ENCODE measurements at places on chromosomes 16 and 17. TPM values are rescaled to one million over a fixed set of nuclear protein-coding genes. Genes with fewer than 3 reads are reported as not detected.

Gene ADAD2
- total RNA-seq = not detected

Gene CACNG4
- total RNA-seq = not detected

Gene CRYM
- total RNA-seq = not detected

Gene CD300LB
- not detected for total RNA-seq

Gene SPATA32
- not detected for total RNA-seq

Gene ACSM2B
- total RNA-seq = 0.38 TPM

DNA sequence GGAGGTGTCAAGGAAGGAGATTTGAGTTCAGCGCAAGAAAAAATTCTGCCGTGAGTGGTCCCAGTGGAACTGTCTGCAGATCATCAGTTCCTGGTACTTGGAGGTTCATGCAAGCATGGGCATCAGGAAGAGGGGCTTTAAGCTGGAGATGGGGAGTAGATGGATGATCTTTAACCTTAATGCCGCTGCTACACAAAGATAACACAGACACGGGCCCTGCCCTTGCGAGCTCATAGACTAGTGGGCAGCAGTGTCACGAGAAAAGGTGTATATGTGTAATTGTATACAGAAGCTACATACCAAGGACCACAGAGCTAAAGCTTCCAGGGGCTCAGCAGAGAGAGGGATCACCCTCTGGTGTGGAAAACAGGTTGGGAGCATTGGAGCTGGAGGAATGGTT, 33.6 kb downstream of the PRSS54 start:
- no peak for DNase-seq

DNA sequence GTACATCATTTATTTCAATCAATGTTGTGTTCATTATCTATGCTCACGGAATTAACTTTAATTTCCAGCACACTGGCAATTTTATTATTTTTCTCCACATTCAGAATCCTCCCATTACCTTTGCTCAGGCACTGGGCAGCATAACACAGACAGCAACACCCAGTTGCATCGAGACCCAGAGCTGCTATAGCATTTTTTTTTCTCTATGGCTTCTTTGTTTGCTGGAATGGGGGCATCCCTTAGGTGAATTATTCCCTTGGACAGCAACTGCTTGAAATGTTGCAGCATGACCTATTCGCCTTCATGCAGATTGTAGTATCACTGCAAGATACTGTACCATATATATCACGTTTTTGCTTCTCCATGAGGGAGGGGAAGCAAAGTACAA, 88.8 kb downstream of the CHD9NB start:
- no peak for DNase-seq

- no peak for DNase-seq
Measured at GRCh38 chr16:55015181-55015913, 84.7 kb downstream of the IRX5 start.

GRCh38 chr16:31016018-31016417, 5.6 kb upstream of the STX1B start:
- DNase-seq = no peak

- peak; percentile 43 for DNase-seq
Measured at GRCh38 chr17:31579265-31579664, 187.8 kb downstream of the RAB11FIP4 start.

GRCh38 chr16:14405611-14406537, 224.2 kb downstream of the PARN start:
- DNase-seq = no peak

DNA sequence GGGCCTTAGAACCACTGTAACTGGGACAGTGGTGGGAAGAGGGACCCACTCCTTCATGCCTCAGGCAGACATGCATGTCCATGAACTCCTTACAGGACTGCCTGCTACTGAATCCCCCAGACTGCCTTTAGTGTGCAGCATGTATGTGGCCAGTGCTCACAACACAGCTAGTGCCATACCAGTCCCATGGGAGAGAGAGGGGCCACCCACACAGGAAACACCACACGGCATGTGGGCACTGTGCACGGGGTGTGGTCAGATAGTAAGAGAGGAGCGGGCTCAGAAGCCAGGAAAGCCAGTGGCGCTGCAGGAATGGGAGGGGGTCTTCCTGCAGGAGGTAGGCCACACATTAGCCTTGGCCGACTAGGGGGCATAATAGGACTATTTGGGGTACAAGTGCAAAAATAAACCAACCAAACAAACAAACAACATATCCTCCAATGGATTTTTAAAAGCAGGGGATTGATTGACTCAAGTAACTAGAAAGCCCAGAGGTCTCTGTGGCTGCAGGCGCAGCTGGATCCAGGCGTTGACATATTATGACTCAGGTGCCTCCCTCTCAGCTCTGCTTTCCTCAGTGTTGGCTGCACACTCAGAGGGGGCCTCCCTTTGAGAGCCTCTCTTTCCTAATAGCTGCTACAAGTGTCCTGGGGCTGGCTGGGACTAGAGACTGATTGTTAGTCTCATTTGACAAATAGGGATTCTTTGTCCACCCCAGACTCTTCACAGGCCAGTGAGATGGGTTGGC, 104.4 kb downstream of the AMFR start:
- no peak for DNase-seq

DNA sequence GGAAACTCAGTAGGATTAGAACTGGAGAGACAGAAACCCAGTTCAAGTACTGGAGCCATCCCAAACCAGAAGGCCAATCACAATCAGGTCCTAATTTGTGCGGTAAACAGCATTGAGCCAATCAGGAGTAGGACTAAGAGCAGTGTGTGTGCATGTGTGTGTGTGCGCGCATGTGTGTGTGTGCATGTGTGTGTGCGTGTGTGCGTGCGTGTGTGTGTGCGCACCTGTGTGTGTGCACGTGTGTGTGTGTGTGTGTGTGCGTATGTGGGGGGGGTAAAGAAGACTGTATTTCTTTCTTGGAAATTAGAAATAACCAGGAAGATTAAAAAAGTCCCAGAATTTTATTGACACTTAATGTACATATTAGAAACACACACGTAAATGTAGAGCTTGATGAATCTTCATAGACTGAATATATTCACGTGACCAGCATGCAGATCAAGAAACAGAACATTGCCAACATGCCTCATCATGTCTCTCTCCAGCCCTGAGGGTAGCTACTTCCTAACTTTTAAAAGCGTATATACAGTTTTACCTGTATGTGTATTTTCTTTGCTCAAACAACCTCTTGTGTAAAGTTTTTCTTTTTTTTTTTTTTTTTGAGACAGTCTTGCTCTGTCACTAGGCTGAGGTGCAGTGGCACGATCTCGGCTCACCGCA, 919 bp upstream of the DHRS7C start:
- no peak for DNase-seq

DNA sequence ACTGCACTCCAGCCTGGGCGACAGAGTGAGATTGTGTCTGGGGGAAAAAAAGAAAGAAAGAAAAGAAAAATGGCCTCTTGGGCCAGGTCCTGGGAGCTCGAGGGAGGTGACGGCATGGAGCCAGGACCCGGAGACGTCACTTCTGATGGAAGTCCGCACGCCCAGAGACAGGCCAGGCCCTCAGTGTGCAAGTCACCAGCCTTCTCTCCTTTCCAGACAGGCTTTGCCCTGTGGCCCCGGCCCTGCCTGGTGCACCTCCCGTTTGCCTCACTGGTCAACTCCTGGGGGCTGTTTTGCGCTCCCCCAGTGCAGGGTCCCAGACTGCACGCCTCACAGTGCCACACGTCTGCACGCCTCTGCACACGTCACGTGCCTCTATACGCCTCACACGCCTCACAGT, 44.1 kb downstream of the CBFA2T3 start:
- DNase-seq = no peak

- no peak for DNase-seq
Measured at GRCh38 chr16:11024333-11025053, 80.1 kb downstream of the CLEC16A start.

- peak; percentile 40 for DNase-seq
Measured at GRCh38 chr16:66549284-66550131, at the start of gene TK2. Gene TK2, minus strand, starts transcription at chr16:66550122. Its CDS starts 61 bp downstream, at chr16:66550061.

DNA sequence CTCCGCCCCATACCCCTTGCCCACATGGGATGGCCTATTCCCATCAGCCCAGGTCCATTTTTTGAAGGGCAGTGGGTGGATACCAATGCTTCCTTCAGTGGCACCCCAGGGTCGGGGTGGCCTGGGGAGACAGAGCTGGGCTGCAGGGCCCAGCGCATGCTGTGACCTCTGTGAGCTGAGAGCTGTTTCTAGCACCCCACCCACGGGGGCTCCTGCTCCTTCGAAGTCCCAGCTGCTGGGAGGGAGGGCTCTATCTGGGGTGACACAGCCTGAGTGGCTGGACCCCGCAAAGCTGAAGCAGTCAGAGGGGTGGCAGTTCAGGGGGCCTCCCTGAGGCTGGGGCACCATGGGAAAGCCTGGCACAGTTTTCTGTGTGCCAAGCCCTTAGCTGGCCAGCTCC, 10.7 kb downstream of the PAM16 start:
- no peak for DNase-seq

DNA sequence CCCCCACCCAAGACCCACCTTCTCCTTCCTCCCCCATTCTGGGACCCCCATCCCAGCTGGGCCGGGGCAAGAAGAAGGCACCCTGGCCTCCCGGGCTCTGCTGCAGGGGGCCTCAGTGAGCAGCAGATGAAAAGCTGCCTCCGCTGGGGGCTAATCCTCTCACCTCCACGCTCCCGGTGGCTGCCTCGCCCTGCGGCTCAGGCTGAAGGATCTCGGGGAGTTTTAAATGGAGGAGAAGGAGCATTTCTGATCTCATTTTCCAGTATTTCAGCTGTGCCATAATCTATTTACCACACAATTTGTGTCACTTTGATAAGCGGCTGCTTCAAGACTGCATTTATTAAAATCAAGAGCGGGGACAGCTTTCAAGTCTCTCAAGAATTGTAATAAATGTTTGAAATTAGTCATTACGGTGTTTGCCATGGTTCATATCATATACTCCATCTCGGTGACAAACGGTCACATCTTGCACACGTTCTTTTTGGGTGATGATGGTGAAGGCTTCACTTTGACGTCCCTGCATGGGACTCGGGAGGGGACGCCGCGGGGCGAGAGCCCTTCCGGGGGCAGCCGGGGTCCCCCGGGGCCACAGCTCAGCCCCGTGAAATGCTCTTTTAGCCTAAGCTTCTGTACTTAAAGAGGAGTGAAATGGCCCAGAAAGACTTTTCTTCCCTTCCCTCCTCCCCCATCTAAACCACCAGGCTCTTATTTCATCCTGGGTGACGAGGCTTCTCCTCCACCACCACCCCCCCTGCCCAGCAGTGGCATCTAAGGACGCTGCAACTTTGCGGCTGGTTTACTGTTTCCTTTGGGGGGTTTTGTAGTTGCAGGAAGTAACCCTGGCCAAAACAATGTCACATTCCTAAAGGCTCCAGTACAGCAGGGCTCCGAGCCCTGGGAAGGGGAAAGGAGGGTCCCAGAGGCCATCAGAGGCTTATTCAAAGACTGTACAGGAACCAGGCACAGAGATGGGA, 313.1 kb upstream of the TNRC6C start:
- DNase-seq = no peak

GRCh38 chr16:82282662-82283061, 112.6 kb upstream of the MPHOSPH6 start:
- no peak for DNase-seq

- no peak for DNase-seq
Measured at GRCh38 chr17:29504711-29505110, 62.1 kb downstream of the ABHD15 start.

- no peak for DNase-seq
Measured at GRCh38 chr16:54935266-54935968, 4.8 kb downstream of the IRX5 start.

GRCh38 chr17:29930409-29931010, 482 bp upstream of the SSH2 start:
- DNase-seq = no peak

GRCh38 chr17:1786708-1787107, 24.8 kb downstream of the SERPINF1 start:
- no peak for DNase-seq
